ENCODE measurements at places on chromosomes 5 and 9. TPM values are rescaled to one million over a fixed set of nuclear protein-coding genes. Genes with fewer than 3 reads are reported as not detected.

Gene PRR16
- 4.4 TPM for total RNA-seq

Gene SAPCD2
- 0.41 TPM for total RNA-seq

Gene ENTREP1
- 0.41 TPM for total RNA-seq

Gene EQTN
- not detected for total RNA-seq

Gene PTGDS
- total RNA-seq = 27.6 TPM

Gene CER1
- not detected for total RNA-seq

Gene INSL6
- not detected for total RNA-seq

Gene RNF145
- 42.9 TPM for total RNA-seq

Gene HK3
- not detected for total RNA-seq

Gene CEP72
- total RNA-seq = 1.6 TPM
